ENCODE measurements at places on chromosomes 5 and 9. TPM values are rescaled to one million over a fixed set of nuclear protein-coding genes. Genes with fewer than 3 reads are reported as not detected.

The QRFP gene
- not detected for total RNA-seq

The DNAJC18 gene
- 15.3 TPM for total RNA-seq

The RPS14 gene
- total RNA-seq = 5,452 TPM

The SYK gene
- total RNA-seq = 3.7 TPM

The CANX gene
- 202 TPM for total RNA-seq

The CYLC2 gene
- not detected for total RNA-seq

The ITGA1 gene
- total RNA-seq = 36.5 TPM

The UGT3A1 gene
- 10.7 TPM for total RNA-seq

DNA sequence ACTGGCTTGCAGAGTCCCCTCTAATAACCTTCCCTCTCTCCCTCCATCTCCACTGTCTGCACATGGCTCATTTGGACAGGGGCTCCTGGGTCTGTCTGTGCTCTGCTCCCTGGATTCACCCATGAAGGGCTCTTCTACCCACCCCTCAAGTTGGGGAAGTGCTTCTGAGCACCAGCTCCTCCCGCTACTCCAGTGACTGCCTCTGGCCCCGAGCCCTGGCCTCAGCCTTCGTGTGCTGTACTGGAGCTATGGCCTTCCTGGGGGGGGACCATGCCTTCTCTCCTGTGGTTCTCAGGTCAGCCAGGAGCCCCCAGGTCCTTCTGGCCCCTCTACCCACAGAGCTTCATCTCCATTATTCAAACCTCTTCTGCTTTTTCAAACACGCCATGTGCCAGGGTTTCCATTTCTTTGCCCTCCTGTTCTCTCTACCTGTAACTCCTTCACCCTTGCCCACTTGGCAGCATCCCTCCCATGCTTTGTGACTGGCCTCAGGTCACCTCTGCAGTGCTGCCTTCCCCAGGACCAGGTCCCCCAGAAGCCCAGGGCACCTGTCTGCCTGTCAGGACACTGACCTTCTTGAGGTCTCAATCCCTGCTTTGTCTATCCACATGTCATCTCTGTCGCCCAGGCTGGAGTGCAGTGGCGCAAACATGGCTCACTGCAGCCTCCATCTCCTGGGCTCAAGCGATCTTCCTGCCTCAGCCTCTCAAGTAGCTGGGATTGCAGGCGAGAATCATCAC, 9.5 kb downstream of the SH3PXD2B start:
- DNase-seq = no peak

- no peak for DNase-seq
Observed at GRCh38 chr5:88688156-88688983, 194.6 kb downstream of the MEF2C start.

DNA sequence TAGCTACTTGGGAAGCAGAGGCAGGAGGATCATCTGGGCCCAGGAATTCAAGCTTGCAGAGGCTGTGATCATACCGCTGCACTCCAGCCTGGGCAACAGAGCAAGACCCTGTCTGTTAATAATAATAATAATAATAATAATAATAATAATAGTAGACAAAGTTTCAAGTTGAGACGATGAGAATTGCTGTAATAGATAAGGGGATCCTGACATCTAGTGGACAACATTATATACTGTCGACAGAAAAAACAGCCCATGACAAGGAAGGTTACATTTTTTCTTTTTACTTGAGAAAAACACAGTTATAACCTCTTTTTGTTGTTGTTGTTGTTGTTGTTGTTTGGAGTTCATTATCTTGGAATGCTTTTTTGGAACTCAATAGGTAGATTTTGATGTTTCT, 35.3 kb downstream of the NDFIP1 start:
- peak; percentile 43 for DNase-seq

DNA sequence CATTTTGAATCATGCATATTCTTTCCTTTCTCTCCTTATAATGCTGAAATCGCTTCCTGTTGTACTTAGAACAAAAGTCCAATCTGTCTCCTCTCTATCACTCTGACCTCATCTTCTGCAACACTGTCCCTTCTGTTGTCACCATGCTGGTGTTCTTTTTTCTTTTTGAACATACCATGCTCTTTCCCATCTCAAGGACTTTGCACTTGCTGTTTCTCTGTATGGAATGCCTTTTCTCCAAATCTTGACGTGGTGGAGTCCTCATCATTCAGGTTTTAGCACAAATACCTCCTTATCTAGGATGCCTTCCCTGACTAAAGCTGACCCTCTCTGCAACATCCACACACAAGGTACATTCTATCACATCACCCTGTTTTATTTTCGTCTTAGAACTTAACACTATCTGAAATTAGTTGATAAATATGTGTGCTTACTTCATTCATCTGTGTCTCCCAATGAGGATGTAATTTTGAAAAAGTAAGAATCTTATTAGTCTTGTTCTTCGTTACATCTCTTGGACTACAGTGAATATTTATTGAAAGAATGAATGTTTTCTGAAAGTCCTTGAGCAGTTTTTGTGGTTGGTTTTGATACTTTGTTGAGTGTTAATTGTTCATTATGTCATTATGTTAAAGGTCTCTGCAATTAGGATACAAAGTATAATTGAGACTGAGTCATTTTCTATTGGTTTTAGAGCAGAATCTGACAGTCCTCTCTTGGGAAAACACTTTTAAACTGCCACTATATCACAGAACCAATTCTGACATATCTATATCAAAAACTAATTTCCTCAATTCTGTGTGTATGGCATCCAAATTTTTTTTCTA, 145.3 kb upstream of the RASA1 start:
- DNase-seq = no peak

DNA sequence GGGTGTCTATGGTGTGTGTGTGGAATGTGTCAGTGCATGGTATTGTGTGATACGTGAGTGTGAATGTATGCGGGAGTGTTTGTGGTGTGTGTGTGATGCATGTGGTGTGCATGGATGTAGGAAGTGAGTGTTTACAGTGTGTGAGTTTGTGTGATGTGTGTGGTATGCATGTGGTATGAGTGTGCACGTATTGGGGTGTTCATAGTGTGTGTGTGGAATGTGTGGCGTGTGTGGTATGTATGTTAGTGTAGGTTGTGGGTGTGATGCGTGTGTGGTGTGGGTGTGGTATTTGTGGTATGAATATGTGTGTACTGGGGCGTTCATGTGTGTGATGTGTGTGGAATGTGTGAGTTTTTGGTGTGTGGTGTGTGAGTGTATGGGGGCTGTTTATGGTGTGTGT, 40.1 kb upstream of the BICD2 start:
- no peak for DNase-seq

DNA sequence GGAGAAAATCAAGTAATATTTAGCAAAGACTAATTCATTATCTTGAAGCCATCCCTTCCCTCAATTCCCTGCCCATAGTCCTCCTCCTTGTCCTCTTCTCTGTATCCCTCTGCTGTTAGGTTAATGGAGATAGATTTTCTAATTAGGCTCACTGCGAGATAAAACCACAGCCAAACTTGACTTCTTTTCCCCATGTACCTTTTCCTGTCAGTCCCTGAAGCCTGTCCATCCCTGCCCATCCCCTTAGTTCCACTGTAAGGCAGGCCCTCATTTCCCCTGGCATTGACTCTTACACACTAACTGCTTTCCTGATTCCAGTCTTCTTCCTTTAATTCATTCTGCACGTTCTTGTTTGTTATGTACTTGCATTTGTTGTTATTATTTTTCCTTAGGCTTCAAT, 1.2 kb downstream of the TLR4 start:
- no peak for DNase-seq

DNA sequence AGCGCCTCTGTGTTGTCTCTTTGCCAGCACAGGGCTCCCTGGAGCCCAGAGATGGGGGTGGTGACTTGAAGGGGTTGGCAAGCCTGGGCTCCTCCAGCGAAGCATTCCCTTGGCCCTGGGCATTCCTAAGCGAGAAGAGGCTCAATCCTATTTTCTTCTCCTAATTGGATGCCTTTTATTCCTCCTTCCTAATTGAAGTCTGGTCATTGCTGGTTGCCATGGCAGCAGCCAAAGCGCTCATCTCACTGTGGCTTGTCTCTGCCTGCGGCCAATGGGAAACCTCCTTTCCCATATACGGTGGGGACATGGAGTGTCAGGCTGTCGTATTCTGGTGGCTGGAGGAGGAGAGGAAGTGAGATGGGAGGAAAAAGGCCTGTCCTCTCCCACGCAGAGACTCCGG, 52.3 kb upstream of the RARS1 start:
- DNase-seq = peak; percentile 33

- DNase-seq = no peak
Observed at GRCh38 chr9:87800456-87800855, 74.5 kb downstream of the CTSL start.

- DNase-seq = no peak
Observed at GRCh38 chr9:130142641-130143040, 29.6 kb upstream of the NCS1 start.

DNA sequence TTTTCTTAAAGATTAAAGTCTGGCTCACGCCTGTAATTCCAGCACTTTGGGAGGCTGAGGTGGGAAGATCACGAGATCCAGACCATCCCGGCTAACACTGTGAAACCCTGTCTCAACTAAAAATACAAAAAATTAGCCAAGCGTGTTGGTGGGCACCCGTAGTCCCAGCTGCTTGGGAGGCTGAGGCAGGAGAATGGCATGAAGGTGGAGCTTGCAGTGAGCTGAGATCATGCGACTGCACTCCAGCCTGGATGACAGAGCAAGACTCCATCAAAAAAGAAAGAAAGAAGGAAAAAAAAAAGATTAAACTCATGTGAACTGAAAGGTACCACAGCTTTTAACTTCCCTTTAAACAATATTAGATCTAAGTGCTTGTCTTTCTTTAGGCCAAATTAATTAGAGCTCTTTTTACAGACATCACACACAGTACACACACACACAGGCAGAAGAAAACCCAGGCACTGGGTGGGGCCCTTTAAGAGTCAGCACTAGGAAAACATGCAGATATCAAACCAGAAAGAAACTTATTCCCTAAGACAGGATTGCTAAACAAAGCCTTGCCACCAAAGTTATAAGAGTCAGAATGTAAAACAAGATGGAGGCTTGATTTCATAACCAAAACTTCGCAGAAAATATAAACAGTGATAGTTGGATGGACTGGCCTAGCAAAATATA, 29.3 kb upstream of the UHRF2 start:
- no peak for DNase-seq

DNA sequence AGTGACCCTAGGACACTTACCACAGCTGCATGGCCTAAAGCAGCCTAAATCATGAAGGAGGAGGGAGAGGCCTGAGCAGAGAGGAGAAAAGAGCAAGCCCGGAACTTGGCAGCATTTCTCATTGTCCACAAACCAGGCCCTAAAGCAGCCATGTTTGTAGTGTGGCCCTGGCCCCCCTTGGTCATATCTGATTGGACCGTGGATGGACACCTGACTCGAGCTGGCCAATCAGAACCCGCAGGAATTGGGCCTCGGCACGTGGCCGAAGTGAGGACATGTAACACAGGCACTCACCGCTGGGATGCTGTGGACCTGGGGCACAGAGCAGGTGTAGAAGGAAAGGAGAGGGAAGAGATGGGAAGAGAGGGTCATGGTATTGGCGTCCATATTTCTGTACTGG, 56.9 kb downstream of the ASS1 start:
- no peak for DNase-seq

- no peak for DNase-seq
Observed at GRCh38 chr9:78463750-78464149, 166.8 kb downstream of the PSAT1 start.

DNA sequence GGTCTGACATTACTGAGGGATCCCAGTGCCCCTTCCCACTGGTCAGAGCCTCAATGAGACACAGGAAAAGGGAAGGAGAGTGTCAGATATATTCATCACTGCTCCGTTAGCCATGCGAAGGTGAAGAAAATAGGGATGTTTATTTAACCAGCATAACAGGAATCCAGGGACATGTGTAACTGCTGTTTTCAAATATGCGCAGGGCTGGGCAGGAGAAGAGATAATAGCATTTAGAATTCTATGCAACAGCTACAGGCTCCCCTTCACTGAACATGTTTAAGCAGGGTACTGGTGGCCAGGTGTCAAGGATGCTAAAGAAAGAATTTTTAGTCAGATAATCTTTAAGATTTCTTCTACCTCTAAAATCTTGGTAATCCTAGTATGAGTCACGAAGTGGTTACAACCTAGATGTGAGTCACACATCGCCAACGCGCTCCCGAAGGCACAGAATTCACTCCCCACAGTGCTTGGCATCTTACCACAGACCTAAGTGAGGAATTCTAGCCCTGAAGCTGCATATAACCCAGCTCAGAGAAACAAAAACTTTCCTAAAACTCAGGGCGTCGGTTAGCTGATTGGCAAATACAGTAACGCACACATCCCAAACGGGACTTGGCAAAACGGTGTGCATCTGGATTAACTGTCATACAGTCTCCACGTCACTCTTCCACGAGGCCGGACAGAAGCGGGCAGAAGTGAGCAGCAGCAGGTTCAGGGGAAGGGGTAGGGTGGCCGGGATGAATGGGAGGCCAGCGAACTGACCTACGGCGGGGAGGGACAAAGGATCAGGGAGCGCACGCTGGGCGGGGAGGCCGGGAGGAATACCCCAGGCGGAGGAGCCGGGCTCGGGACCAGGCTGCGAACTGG, 1.1 kb downstream of the CTNNAL1 start:
- DNase-seq = peak; percentile 82

DNA sequence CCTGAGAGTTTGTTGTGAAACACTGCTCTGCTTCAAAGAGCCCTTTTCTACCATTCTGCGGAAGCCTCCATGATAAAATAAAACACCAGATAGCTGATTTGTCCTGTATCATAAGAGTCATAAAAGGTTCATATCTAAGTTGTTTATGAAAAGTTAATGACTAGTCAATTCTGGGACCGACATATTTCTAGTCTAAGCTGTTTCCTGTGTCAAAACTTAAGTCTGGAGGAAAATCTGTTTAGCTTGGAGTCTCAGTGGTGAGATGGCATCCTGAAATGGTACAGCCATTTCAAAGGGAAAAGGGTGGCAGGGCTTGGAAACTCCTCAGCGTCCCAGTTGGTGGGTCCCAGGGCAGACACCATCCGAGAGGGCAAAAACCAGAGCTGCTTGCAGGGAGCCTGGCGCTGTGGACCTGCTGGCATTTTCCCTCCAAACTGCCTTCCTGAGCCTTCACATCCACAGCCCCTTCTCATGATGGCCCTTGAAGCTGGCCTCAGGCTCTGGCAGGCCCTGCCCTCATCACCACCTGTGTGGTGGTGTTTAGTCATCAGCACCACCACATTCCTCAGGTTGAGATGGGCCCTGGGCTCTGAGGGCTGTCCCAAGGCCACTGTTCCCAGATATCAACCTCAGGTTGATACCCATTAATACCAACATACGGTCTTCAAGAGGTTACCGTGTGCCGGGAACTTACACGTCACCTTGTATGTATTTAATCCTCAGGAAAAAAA, 184.0 kb downstream of the HSPA4 start:
- DNase-seq = no peak

DNA sequence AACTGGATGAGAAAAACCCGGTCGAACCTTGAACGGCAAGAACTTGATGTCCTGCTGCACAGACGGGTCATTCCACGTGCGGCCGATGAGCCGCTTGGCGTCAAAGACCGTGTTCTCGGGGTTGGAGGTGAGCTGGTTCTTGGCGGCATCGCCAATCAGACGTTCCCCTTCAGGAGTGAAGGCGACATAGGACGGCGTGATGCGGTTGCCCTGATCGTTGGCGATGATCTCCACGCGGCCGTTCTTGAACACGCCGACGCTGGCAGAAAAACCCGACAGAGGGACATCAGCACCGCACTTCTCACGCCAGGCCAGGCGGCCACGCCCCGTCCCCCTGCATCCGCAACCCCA, 519 bp downstream of the HSPA5 start:
- peak; percentile 49 for DNase-seq

- peak; percentile 32 for DNase-seq
Observed at GRCh38 chr5:32020271-32020670, 153.8 kb downstream of the GOLPH3 start.

GRCh38 chr5:151151263-151151660, 6.3 kb downstream of the ANXA6 start:
- DNase-seq = no peak

Measured in muscle of leg (tissue), 16 donors.